ENCODE measurements at places on chromosomes 11 and 22.

GRCh38 chr11:34433899-34434298 is 4.8 kb upstream of the CAT start:
- no peak for DNase-seq

DNA sequence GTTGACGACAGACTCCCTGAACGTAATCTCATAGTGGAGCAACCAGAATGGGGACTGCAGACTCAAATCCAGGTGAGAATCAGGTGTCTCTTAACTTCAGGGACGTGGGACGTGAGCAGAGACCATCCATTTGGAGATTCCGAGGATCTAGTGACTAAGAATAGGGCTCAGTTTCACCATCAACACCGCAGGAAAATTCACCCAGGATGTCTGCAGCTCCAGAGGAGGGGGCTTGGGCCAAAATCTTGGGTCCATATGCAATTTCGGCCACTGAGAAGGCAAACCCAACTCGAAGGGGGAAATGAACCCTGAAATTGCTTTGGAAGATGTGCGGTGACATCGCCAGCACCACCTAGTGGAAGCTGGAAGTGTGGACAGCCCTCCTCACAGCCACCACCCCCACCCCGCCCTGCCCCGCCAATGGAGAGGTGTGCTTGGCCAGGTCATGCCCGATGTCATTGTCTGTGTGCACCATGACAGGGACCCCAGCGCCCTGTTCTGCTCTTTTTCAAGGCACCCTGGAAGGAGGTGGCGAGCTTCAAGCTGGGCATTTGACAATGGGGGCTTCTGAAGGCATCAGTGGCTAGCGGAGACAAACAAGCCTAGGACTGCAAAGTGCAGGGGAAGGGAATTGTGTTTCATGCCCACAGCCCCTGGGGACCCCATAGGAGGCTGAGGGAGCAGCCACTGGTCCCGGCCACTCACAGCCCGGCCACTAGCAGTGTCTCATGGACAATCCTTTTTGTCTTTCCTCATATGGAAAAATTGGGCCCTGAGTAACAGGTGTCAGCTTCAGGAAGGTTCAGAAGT is 24.8 kb downstream of the APOL1 start:
- DNase-seq = peak; percentile 35

- DNase-seq = no peak
Measured at GRCh38 chr11:107176148-107177105, 158.2 kb upstream of the GUCY1A2 start.

- DNase-seq = no peak
Measured at GRCh38 chr22:44571566-44572413, 73.8 kb upstream of the RTL6 start.

DNA sequence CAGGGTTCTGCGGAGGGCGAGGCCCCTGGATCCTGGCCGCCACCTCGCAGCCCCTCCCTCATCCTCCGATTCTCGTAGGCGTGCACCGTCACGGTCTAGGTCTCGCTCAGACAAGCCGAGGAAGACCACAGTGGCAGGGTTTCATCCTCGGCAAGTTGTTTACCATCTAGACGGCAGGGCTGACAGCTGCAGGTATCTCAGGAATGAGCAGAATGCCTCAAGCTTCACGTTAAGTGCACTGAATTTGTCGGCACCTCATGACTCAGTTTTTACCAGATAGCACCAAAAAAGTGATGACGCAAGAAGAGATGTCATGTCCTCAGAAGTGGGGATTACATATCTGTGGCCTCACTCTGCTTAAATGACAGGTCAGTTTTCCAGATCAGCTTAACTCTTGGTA is 35.1 kb downstream of the WT1 start:
- no peak for DNase-seq

GRCh38 chr11:78365381-78365792 is 52.2 kb downstream of the GAB2 start:
- no peak for DNase-seq

DNA sequence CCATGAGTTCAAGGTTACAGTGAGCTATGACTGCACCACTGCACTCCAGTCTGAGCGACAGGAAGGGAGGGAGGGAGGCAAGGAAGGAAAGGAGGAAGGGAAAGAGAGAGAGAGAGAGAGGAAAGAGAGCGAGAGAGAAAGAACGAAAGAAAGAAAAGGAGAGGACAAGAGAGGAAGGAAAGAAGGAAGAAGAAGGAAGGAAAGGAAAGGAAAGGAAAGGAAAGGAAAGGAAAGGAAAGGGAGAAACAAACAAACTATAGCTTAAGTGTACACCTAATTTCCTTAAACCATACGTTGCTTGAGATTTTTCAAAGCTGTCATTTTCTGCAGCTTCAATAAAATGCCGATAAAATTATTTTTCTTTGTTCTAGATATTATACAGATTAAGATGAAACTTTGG is 80.2 kb upstream of the APOA1 start:
- DNase-seq = no peak

DNA sequence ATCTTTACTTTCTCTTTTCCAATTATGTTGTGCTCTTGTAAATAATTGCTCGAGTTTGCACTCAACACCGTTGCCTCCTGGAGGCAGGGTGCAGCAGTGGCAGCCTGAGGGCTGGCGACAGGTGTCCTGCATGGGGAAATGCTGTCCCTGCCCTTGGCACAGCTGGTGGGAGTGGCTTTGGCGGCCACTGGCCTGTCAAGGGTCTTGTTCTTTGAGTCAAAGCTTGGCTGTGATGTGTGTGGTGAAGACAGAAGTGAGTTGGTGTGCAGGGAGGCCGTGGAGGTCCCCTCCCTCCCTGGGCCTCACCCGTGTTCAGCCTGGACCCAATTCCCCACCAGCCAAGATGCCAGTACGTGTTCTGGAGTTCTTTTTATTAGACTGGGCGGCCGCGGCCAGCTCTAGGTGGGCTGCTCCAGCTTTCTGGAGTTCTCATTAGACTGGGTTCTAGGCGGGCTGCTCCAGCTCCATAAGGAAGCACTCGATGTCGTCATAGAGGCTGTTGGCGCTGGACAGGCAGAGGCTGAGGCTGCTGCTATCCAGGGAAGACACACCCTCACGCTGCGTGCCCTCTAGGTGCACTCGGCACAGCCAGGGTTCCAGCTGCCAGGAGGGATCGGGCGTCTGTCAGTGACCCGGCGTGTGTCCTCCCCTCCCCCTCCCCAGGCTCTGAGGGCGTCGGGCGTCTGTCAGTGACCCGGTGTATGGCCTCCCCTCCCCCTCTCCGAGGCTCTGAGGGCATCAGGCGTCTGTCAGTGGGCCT is 3.4 kb downstream of the IRF7 start:
- no peak for DNase-seq
